ENCODE measurements at places on chromosomes 2 and 18.

DNA sequence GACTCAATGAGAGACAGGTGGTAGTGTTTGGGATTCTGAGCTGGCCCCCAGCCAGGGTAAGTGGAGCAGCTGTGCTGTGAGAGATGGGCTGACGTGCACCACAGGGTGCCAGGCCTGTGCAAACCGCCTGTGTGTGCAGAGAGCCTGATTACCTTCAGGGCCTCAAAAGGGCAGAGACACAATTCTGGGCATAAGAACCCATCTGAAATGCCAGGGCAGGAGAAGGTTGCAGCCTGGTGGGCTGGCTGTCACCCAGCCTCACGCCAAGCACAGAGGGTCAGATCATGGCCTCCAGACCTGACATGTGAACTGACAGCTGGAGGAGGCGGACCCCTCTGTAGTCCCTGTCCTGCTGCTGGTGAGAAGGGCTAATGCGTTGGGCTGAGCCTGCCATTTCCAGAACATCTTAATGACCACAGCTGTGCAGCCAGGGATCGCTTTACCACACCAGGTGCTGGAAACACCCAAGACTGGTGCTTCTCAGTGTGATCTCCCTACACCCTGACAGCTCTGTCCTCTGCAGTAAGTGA lies 100.9 kb downstream of the ARL4C start:
- no peak for DNase-seq

DNA sequence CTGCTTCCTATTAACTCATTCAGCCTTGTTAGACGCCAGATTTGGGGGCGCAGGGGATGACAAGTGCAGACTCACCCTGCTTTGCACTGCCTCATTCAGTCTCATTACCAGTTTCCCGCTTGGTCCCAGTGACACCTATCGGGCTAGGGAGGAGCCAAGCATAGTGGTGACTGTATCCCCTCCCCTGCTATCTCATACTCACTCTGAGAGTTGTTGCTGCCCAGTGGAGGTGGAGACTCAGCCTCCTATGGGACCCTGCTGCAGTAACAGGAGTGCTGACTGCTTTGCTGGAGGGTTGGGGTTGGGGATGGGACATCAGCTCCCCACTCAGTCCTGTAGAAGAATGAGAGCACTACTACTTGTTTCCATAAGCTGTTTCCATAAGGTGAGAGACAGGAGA lies 21.3 kb upstream of the PIK3C3 start:
- no peak for DNase-seq

DNA sequence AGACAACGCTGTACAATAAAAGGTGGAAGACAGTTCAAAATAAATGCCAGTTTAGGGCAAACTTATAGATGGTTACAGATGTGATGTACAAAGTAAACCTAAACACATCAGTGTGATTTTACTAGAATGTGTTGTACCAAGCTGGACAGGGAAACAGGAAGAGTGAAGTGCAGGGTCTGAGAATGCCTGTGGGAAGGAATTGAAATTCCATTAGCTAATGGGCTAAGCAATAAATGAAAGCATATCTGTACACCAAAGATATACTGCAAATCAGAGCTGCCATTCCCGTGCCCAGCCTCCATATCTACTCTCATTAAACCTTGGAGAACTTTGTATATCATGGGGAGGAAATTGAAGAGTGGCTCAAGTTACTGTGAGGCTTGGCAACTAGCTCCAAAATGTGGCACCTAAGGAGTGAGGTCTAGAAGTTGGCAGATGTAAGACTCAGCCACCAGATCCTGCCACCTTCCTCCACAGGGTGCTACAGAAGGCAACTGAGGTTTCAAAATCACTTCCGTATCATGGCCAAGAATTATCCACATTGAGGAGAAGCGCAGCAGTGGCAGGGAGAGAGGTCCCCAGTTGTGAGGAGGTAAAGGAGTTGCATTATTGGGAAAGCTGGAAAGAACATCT lies 277.8 kb downstream of the TCF4 start:
- no peak for DNase-seq

- DNase-seq: no peak
Measured at GRCh38 chr2:105237045-105237765, 4.3 kb upstream of the GPR45 start.

GRCh38 chr2:149076863-149077412 lies 38.4 kb downstream of the LYPD6B start:
- no peak for DNase-seq

- DNase-seq: peak; percentile 54
Measured at GRCh38 chr2:151947813-151948165, 119.6 kb upstream of the ARL5A start.

DNA sequence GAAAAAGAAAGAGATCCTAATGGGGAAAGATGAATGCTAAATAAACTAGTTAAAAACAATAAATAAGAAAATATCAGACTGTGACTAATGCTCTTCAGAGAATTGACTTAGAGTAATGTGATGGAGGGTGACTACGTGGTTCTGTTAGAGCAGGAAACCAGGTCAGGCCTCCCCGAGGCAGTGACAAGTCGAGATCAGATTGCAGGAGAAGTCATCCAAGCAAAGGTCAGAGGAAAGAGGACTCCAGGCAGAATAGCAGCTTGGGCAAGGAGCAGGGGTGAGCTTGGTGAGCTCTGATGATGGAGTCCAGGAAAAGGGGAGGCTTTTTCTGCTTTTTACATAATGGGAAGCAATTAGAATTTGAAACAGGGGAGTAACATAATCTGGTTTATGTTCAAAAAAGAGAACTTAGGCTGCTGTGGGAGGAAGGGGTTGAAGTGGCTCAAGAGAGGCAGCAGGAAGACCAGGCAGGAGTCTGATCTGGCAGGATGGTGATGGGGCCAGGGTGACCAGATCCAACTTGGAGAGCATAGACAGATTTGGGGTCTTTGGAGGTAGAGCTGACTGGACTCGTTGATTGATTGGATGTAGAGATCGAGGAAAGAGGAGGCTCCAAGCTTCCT lies 27.3 kb upstream of the ITGB6 start:
- DNase-seq: no peak

Data from hippocampal formation (tissue), 2 donors.